ENCODE measurements at places on chromosomes 1 and 21.

DNA sequence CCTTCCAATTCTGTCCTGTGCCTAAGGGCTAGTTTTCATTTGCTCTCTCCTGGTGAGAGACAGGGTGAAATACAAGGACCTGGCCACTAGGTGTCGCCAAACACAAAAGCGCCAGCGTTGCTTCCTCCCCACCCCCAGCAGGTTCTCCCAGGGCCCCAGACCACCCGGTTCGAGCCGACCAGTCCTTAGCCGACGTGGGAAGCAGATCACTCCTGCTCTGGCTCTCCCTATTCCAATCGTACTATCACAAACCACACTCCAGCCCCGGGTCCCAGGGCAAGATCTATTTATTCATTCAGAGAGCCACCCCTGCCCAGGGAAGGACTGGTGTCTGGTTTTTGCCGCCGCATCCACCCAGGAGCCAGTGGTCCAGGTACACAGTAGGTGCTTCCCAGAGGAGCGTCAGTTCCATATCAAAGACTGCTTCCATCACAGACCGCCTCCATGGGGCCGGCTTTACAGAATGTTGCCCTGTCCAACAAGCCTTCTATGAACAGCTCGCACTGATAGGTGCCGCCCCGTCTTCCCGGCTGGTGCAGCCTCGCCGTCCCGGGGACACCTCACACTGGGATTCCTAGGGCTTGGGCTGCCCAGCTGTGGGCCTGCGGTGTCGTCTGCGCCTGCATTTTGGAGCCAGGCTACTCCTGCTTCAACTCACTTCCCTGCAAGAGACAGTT lies 35.0 kb downstream of the CTNNBIP1 start:
- peak; percentile 47 for DNase-seq

DNA sequence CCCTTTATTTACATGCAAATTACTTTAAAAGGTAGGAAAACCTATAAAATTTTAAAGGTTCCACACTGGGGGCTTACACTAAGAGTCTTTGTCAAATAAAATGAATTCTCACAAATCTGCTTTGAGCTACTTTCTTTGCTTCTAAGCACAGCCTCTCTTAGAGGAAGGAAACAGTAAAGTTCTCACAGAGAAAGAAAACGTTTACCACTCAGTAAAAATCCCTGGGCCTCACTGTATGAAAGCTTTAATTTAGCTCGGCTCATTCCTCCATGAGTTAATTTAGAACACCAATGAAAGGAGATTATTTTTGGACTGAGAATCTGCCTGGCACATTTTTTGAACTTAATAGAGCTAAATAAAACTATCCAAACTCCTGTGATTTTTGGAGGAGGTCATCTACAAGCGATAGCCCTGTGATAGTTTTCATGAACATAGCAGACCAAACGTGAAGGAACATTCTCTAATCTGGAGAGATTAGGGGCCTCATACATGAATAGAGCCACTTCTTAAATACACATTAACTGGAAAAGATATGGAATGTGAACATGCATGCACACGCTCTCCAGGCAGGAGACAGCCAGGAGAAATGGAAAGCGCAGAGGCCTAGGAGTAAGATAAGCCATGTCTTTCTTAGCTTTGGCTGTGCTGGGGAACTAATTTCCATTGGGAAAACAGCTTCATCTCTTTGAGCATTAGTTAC lies 32.8 kb downstream of the PRRX1 start:
- DNase-seq = no peak

DNA sequence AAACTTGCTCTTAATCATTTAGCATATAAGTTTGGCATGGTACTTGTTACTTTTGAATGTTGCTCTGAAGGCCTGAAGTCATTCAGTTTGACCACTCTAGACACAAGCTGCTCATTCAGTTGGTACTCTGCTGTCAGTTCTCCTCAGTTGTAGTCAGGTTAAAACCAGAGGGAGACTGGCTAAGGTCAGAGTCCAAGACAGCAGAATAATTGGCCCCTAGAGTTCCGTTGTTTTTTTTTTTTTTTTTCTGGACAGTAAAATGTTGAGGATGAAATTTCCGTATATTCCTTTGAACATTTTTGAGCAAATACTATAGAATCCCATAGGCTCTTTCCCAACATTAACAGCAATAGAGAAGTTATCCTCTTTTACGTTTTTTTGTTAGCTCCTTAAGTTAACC lies 9.4 kb downstream of the ZBTB40 start:
- DNase-seq = no peak

DNA sequence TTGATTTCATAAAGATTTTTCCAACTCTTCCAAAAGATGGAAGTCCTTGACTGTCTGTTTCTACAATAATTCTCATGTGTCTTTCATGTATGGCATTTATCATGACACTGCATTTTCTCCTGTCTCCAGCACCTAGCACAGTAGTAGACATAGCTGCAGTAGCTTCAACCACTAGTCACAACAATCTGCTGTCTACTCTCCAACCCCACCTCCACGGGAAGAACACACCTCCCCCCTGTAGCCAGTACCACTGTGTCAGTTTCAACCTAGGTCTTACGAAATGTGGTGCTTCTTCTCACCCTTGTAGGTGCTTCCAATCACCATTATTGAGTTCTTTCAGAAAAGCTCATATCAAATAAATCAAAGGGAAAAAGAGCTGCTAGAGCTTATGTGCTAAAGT lies 425.1 kb upstream of the ADAMTS5 start:
- DNase-seq = no peak

- no peak for DNase-seq
These were observed 11.4 kb upstream of the ATP13A2 start for GRCh38 chr1:17023102-17023501.

DNA sequence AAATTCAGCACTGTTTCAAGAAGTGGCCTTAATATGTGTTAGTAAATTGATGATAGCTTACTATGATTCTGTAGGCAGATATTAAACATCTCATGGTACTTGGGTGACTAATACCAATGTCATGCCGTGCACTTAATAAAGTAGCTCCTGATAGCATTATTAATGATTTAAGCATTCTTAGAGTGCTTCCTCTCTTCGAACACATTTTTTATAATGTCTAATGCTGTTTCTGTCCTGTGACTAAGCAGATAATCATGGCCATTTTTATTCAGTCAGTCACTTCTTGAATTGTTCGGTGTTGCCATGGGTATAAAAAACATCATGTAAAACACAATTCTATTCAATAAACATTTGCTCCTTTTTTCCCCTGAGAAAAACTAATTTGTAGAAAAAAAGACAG lies 804.6 kb upstream of the ADGRL4 start:
- no peak for DNase-seq

DNA sequence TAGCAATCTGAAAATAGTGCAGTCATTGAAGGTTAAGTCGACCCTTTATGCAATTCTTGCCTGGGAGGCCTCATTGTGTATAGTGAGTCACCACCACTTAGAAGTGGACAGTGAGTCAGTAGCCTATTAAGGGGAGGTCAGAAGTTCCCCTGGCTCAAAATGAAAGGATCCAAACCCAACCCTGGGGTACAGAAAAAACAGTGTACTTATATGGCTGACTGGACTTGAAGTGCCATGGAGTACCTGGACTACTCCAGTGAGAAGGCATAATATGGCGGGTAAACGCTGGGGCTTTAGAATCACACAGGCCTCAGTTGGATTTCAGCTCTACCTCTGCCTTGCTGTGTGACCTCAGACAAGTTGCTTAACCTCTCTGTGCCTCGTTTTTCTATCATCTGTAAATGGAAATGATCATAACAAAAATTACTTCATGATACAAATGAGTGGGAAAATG lies 2.2 kb upstream of the BCL9 start:
- no peak for DNase-seq

- DNase-seq = peak; percentile 71
These were observed 9.5 kb downstream of the DENND2D start for GRCh38 chr1:111190931-111191451.

GRCh38 chr1:25927521-25928265 lies 21.5 kb upstream of the STMN1 start:
- DNase-seq = no peak

DNA sequence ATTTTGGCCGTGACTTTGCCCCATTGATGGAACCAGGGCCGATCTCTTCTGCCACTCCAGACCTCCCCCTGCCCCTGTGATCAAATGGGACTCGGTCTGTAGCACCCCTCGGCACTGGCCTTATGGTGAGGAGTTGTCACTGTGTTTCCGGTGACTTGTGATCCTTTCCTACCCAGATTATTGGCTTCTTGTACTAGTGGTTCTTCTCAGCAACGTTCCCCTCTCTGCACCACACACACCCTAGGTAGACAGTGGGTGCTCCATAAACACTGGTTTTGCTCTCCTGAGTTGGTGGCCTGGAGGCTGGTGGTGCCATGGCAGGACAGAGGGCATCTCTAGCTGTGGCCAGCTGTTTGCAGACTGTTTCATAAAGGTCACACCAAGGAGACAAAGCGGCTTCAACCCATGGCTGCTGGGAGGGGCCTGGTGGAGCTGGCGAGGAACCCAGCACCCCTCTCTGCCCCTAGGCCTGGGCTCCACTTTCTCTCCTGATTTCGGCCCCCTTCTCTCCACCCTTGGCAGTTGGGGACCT lies 50.7 kb downstream of the DHRS3 start:
- no peak for DNase-seq

DNA sequence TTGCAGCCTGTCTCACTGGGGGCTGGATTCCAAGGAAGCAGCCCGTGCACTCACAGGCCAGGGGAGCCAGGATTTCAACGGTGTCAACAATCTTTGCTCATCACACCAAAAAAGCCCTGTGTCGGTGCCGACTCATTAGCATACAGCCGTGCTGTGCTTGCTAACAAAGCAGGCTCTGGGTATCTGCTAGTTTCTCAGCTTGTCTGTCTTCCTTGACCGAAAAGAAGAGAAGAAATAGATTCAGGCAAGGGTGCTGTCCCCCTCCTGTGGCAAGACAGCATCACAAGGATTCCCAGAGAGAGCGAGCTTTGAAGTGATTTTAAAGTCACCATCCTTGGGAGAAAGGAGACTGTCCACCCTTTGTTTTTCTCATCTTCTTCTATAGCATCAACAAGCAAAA lies 214.7 kb downstream of the SDCCAG8 start:
- DNase-seq = no peak

DNA sequence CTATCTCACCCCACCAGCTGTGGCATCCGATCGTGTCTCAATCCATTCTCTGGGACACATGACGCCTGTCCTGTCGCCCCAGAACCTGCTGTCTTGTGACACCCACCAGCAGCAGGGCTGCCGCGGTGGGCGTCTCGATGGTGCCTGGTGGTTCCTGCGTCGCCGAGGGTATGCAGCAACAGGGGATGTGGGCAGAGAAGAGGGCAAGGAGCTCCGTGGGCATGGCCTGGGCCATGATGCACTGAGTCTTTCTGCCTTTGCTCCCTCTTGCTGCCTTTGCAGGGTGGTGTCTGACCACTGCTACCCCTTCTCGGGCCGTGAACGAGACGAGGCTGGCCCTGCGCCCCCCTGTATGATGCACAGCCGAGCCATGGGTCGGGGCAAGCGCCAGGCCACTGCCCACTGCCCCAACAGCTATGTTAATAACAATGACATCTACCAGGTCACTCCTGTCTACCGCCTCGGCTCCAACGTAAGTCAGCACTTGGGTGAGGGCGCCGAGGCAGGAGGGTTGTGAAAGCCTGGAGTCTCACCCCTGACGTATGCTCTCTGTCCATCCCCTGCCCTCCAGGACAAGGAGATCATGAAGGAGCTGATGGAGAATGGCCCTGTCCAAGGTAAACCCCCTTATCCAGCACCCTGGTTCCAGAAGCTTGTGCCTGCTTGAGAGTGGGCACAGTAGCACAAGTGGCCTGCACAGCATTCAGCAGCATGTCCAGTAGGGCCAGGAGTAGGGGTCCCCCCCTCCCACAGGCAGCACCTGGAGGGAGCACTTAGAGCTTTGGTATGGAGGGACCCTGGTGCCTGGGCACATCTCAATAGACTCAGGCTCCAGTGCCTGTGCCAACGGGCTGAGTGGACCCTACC lies 8.8 kb downstream of the TINAGL1 start:
- DNase-seq = no peak

DNA sequence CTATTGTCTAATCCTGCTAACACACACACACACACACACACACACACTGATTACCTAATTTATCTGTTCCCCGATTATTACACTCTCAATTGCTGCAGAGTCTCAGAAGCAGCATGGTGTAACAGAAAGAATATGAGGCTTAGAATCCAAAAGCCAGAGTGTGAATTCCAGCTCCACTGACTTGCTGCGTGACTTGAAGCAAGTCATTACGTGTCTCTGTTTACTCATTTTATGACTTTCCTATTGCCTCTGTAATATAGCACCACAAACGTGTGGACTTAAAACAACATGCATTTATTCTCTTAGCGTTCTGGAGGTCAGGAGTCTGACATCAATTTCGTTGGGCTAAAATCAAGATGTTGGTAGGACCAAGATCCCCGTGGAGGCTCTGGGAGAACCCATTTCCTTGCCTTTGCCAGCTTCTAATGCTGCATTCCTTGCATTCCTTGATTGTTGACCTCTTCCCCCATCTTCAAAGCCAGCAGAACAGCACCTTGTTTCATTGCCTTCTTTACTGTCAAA lies 55.9 kb upstream of the ATP5PO start:
- no peak for DNase-seq

DNA sequence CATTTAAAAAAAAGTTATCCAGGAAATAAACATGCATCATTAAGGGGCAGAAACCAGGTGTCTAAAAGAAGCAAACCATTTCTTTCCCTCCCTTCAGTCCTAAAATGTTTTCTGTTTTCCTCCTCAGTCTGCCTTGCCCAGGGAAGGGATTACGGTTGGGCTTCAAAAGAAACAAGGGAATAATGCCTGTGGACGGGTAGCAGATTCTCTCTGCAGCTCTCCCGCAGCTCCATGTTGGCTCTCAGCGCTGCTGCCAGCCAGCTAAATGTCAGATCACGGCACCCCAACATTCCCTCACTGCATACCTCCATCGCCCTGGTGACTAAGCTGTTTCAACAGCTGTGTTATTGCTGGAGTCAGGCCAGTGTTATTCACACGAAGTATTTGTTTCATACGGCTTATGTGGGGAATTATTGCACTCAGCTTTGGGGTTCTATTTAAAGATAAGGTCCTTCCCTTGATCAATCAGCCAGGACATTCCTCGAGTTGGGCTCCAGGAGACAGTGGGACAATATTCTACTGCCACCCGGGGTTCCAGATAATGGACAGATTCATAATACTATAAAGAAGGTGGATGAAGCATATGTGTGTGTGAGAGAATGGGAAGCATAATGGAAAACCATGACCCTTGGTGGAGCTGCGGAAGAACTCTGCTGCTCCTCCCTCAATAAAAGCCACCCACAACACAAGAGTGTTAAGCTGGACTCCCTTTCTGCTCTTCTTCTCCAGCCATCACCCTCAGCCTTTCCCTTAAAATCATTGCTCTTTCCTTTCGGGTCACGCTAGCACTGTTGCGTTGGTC lies 58.2 kb downstream of the WLS start:
- peak; percentile 76 for DNase-seq

DNA sequence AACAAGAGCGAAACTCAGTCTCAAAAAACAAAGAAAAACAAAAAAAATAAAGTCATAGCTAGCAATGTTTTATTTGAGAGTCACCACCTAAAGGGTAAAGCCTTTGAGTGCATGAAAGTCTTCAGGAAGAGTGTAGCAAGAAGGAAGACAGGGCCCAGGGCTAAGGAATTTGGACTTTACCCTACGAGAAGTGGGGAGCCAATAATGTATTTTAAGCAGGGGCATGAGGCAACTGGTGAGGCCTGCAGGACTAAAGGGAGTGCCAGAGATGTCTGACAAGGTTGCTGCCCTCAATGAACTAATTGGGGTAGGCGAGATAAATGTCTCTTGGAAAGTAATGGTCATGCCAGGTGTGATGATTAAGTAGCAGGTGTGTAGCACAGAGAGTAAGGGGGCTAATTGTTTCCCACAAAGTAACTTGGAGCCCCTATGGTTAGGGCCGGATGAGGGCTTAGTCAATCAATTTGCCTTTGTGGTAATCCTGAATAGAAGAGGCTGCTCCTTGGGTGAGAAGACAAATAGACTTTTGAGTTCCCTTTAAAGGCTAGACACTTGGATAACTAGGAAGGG lies 31.6 kb upstream of the CACNA1E start:
- DNase-seq = no peak

Measured in tibial artery (tissue), 4 donors.